ENCODE measurements at places on chromosomes 16 and 17. TPM values are rescaled to one million over a fixed set of nuclear protein-coding genes. Genes with fewer than 3 reads are reported as not detected.

The CCL11 gene
- total RNA-seq, result not detected

The KRTAP3-1 gene
- not detected for total RNA-seq

The TLCD3B gene
- 0.33 TPM for total RNA-seq

The TNP2 gene
- not detected for total RNA-seq

The TMEM238L gene
- not detected for total RNA-seq

The EVPLL gene
- not detected for total RNA-seq

The UMOD gene
- total RNA-seq, result not detected

The CPPED1 gene
- 22.3 TPM for total RNA-seq

The DBNDD1 gene
- total RNA-seq, result 61.0 TPM

The CCDC144A gene
- total RNA-seq, result 1.1 TPM

The CCL22 gene
- total RNA-seq, result 0.06 TPM

The AOC3 gene
- 1.1 TPM for total RNA-seq

The RHBDF1 gene
- 25.8 TPM for total RNA-seq

The SLC35G6 gene
- not detected for total RNA-seq

The PNMT gene
- not detected for total RNA-seq

Data from A549 treated with CORT108297 at 1 μM for 4 hours (cell line).